NCI-H510A treated with DMSO at 0.1 percent for 48 hours (cell line): ENCODE measurements at places on chromosomes 5 and 9.

- DNase-seq = no peak
Measured at GRCh38 chr9:96885424-96885823, 31.1 kb upstream of the ZNF782 start.

GRCh38 chr9:132268725-132269352 is 85.9 kb downstream of the SETX start:
- DNase-seq = peak; percentile 73

DNA sequence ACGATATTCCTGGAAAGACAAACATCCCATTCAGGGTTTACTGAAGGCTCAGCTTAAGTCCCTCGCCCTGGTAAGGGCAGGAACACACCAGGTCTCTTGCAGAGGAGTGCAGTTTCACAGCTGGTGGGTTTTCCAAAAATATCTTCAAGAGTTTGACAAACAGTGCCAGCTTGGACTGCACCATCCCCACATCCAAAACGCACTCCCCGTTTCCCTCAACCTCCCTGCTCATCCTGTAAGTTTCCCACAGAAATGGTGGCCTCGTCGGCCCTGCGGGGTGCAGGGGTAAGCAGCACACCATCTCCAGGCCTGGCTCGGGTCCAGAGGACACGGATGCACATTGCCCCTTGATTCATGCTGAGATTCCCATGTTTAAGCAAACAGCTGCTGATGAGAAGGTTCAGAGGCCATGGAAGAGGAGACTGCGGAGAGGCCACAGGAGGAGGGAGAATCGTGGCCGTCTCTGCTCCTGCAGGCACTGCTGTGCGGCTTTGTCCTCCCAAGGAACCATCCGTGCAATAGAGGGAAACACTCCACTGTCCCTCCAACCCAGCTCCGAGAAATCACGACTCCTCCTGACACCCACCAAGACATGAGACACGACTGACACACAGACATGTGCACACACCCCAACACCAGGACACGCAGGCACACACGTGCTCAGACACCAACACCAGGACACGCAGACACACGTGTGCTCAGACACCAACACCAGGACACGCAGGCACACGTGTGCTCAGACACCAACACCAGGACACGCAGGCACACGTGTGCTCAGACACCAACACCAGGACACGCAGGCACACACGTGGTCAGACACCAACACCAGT is 24.0 kb upstream of the SLC12A7 start:
- DNase-seq = no peak

DNA sequence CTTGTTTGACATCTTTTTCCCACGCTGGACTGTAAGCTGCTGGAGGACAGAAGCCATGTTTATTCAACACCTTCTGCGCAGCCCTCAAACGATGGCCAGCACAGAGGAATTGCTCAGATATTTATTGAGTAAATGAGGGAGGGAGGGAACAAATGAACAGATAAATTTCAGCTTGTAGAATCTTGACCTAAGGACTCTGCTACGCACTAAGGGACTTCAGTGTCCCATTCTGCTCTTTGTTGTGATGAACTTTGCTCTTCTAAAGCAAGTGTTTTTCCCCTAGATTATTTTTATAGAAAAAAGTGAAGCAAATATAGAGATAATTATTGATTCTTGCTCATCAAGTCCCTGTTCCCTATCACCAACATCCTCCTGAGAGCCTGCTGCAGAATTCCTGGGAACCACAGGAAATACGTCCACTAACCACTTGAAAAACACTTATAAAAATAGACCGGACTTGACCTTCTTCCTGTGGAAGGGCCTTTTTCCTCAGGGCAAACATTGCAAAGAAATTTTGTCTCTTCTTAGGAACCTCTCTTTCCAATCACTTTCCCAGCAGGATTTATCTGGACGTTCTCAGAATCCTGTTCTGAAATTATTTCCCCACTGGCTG is 54.9 kb downstream of the FGF1 start:
- no peak for DNase-seq

- no peak for DNase-seq
Measured at GRCh38 chr9:99180199-99180598, 41.5 kb downstream of the ALG2 start.

GRCh38 chr5:6721442-6721841 is 8.2 kb downstream of the TENT4A start:
- no peak for DNase-seq

DNA sequence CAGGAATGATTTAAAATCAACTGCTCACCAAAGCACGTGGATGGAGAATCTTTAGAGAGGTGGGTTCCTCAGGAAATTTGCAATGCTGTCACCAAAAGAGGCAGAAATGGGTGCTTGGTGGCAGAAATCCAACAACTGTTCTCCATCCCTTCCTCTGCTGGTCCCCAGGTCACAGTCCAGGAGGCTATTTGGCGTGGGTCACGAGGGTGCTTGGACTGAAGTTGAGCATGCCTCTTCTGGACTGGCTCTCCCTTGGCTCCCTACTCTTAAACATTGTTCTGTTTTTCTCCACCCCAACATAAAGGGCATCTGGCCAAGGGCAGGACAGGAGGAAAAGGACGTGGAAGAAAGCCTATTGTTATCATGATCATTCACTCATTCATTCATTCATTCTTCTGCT is 58.9 kb downstream of the WWC1 start:
- no peak for DNase-seq

- no peak for DNase-seq
Measured at GRCh38 chr9:134968011-134968822, 50.5 kb upstream of the FCN1 start.
